ENCODE measurements at places on chromosomes 1 and 21.
A peak's percentile ranks its signal among the peaks of the same experiment; 100 is the strongest.

DNA sequence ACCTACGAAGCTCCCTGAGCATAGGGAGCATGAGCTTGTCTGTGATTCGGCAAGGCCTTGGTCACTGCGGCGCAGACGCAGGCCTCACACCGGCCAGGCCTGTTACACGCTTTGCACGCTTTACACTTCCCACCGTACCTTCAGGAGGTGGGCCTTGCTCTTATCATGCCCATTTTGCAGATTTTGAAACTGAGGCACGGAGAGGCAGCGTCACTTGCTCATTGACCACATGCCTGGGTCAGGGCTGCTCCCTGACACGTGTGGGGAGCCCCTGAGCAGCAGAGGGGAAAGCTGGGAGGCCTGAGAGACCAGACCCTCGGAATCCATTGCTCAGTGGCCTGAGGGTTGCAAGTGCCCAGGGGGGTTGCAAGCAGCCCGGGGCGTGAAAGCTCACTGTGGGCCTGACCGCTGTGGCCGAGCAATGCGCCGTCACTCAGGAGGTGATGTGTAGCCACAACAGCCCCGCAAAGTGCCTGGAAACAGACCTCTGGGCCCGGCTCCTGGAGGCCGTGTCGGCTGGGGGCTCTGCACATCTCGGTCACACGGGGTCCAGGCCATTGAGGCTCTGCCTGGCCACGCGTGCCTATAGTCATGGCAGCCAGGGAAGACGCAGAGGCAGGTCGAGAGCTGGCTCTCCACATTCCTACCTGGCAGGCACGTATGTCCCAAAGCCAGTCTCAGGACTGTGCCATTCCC is 6.9 kb downstream of the ARHGEF16 start:
- DNase-seq = no peak

DNA sequence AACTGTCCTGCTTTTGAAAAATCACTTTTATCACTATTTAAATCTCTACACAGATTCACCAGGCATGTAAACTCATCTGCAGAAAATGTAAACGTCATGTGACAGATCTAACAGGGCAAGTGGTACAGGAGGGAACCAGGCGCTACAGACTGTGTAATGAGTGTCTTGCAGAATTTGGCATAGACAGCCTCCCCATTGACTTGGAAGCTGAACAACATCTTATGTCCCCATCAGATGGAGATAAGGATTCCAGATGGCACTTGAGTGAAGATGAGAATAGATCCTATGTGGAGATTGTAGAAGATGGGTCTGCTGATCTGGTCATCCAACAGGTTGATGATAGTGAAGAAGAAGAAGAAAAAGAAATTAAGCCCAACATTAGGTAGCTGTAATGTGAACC is 50.3 kb downstream of the ZBTB8OS start:
- DNase-seq = no peak

GRCh38 chr1:19405761-19406487 is 79.4 kb downstream of the CAPZB start:
- DNase-seq = no peak

- no peak for DNase-seq
Measured at GRCh38 chr1:33860671-33861070, 3.2 kb upstream of the HMGB4 start.

- no peak for DNase-seq
Measured at GRCh38 chr1:38267037-38268036, 220.7 kb upstream of the POU3F1 start.

DNA sequence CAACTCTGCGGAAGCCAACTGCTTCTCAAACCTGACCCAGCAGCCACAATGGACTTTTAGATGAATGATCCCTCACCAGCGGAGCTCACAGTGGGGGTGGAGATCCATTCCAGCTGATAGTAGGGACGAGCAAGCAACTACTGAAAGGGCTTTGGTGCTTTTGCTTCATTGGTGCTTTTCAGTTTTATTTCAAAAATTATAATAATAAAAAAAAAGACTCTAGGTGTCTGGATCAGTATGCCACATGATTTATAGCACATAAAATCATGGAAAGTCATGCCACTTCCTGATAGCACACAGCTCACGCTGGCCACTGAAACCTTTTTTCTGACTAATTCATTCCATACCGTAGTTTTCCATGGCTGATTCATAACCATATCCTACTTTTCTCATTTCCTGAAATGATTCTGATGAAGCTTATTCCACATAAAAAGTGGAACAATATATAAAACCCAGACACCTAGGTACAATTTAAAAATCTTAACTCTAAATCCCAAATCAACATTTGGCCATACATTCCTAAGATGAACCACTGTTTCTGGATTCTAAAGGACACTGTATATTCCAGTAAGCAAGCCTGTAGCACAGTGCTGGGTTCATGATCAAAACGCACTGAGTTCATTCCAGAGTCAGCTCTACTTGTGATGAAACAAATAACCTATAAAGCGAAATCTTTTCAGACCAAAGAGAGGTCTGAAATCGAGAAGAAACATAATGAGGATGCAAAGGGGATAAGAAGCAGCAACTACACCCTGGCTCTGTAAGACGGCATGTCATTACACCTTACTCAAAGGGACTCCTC is 41.3 kb upstream of the KCNE1 start:
- DNase-seq = peak; percentile 56

- DNase-seq = no peak
Measured at GRCh38 chr1:212132025-212132424, 96.5 kb downstream of the DTL start.

DNA sequence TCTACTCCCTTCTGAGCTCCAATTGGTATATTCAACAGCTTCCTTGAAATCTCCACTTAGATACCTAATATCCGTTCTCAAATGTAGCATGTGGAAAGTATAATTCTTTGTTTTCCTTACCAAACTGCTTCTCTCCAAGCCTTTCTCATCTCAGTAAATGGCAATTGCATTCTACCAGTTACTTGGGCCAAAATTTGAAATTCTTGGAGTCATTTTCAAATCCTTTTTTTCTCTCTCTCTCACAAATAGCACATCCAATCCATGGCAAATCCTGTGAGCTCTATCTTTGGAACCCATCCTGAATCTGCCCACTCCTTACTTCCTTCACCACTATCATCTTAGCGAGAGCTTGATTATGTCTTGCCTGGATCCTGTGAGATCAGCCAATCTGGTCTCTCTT is 39.3 kb upstream of the SLC35F3 start:
- DNase-seq = no peak

DNA sequence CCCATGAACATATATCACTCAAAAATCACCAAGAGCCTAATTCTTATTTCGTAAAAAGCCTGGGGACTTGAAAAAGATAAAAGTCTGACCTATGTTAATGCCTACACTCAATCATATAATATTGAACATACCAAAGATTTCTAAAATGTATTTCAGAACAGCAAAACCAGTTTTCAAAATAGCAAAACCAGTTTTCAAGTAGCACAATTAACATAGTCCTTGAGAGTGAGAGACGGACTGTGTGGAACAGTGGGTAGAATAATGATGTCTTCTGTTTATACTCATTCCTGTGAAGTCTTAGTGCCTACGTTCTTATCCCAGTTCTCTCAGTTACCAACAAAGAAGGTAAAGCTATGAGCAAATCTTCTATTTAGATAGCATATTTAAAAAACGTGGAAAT is 22.3 kb upstream of the RGS2 start:
- no peak for DNase-seq

- no peak for DNase-seq
Measured at GRCh38 chr1:92708368-92708950, 76.4 kb downstream of the EVI5 start.

DNA sequence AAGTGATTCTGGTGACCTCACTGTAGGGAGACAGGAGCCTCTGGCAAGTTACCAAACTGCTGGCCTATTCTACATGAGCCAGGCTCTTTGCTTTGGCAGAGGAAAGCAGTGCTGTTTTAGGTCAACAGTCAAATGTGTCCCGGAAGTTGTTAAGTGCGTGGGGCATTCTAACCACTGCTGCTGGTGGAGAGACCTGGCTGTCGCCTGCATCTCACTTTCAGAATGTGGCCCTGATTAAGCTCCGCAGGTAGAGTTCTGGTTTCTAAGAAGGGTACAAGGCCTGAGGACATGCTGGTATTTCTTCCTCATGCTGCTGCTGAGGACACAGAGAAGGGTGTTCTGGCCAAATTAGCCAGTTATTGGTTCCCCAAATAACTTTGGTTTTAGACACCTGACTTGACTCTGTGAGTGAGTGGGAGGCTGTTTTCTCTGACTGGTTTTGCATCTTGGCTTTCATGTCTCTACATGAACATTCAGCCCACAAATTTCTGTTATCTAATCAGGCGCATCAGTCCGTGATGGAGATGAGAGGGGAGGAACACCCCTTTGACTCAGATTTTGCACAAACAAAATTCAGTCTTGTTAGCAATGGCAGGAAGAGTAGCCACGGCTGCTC is 120.8 kb downstream of the LMO4 start:
- DNase-seq = no peak

DNA sequence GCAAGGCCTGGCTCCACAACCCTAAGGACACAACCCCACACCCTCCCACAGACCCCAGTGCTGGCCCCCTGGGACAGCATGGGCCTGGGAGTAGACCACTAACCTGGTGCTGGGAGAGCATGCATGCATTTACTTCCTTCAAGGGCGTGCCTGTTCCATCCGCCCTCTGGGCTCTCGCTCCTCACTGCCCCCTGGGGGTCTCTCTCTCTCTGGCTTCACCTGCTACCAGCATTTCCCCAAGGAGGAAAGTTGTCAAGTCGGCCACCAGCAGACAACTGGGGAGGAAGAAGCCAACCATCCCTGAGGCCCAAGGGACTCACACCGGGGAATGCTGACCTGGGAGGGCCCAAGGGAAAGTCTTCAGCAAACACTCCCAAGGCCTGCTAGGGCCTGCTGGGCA is 6.5 kb downstream of the LRP8 start:
- no peak for DNase-seq

GRCh38 chr1:115062542-115063004 is 26.7 kb downstream of the TSPAN2 start:
- peak; percentile 62 for DNase-seq

- no peak for DNase-seq
Measured at GRCh38 chr1:119254067-119254720, 113.7 kb upstream of the WARS2 start.

DNA sequence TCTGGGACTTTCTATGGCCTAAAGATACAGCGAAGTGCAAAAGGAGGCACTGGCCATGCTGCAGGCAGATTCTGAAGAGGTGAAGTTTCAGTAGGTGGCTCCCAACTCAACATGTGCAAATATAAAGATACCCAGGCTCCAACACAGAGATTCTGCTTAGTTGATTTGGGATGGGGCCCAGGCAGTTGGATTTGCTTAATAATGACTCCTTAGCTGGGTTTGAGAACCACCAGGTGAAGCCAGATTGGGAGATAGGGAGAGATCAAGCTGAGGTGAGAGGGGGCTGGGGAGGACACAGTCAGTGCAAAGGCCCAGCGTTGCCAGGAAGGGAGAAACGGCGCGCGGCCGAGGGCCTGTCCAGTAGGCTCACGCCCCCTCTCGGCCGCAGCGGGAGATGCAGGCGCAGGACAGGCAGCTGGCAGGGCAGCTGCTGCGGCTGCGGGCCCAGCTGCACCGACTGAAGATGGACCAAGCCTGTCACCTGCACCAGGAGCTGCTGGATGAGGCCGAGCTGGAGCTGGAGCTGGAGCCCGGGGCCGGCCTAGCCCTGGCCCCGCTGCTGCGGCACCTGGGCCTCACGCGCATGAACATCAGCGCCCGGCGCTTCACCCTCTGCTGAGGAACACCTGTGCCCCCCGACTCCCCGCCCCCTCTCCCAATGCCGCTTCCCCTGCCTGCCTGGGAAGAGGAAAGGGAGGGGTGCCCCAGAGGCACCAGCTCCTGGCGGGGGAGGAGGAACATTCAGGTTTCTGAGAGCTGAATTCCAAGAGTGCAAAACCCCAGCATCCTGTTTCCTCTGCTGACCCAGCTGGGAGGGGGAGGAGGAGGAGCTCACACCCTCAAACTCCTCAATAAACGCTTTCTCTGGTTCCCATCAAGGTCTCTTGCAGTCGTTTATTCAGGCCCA is 1.2 kb downstream of the FAM167B start:
- peak; percentile 59 for DNase-seq

GRCh38 chr1:87905651-87906050 is 577.0 kb downstream of the LMO4 start:
- no peak for DNase-seq

GRCh38 chr1:7009741-7010525 is 224.7 kb downstream of the CAMTA1 start:
- DNase-seq = no peak

DNA sequence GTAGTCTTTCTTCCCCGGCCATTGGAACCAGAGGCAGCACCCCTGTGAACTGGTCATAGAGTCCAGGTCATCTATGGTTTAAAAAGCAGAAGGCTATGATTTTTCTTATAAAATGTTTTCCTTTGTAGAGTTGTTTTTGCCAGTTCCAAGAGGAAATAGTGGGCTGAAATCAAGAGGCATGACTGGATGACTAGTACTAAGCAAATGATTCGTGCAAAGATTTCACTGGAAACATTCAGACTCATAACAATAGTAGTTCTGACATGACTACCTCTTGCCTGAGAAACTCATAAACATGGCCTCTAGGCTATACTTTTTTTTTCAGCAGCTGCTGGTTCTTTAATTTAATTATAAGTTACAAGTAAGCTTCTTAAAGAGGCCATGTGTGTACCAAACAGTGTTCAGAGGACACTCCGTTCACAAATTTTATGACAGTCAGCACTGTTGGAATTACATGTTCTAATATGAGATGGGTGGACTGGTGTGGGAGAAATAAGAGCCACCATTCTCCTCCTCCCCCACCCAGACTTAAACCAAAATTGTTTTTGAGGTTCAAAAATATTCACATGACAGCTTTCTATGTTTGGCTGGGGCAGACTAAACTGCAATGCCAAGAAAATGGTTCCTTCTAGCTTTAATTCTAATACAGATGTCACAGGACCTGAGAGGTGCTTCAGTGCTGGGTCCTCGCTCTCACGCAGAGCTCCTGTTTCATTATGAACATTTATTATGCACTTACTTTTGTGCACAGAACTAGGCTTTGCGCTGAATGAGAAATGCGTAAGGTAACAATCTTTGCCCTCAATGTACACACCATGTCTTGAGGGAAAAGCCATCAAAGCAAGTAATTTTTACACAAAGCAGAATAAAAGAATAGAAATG is 147.5 kb downstream of the ZC3H11B start:
- no peak for DNase-seq

All from HTR-8/SVneo (cell line).